ENCODE measurements at places on chromosomes 11 and 22.

DNA sequence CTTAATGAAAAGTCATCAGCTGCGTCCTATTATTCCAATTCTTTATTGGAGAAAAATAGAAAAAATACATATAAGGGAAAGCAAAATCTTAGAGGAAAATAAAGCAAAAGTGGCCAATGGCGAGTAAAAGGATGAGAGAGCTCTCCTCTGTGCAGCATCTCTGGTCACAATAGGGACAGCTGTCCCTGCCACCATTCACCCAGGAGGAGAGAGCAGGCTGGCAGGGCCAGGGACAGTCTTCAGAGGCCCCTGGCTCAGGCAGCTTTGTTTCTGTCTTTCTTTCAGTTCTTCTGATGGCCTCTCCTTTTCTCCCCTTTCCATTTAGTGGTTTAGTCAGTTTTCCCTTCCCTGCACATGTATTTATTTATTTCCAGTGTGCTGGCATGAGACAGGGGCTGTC is 941.3 kb downstream of the NTM start:
- DNase-seq, result no peak

- DNase-seq, result no peak
Measured at GRCh38 chr11:102204174-102204573, 93.9 kb downstream of the YAP1 start.

- no peak for DNase-seq
Measured at GRCh38 chr11:14593671-14594070, 49.9 kb upstream of the PDE3B start.

DNA sequence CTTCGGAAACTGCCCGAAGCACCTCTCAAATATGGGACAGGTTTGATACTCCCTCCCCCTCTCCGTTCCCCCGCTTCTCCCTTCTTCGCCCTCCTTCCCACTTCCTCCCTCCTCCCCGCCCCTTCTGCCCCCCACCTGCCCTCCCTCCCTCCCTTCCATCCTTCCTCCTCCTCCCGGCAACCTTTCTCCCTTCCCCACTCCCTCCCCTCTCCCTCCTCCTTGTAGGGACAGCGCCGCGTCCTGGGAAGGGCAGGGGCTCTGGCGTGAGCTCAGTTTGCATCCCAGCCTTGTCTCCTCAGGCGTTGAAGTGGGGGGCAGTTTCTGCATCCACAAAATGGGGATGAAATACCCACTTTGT is 6.1 kb upstream of the NFAM1 start:
- no peak for DNase-seq

DNA sequence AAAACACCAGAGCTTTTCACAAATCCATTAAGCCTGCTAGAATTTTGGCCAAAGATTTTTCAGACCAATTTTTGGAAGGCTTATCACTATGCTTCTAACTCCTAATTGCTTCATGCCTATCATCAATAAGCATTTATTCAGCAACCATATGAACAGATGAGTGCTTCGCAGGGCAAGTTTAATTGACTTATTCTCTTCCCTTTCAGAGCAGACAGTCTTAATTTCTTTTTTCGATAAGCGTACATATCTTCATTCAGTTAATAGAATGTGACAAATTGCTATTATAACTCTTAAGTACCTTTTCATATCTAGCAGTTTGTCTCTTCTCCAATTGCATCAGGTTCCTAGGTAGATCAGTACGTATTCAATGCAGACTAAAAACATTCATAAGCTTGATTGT is 298.4 kb upstream of the ANO5 start:
- DNase-seq, result no peak

- no peak for DNase-seq
Measured at GRCh38 chr22:34427436-34427835, 507.2 kb upstream of the LARGE1 start.

Data from GOT3 (cell line).